ENCODE measurements at places on chromosomes 1 and 21.

DNA sequence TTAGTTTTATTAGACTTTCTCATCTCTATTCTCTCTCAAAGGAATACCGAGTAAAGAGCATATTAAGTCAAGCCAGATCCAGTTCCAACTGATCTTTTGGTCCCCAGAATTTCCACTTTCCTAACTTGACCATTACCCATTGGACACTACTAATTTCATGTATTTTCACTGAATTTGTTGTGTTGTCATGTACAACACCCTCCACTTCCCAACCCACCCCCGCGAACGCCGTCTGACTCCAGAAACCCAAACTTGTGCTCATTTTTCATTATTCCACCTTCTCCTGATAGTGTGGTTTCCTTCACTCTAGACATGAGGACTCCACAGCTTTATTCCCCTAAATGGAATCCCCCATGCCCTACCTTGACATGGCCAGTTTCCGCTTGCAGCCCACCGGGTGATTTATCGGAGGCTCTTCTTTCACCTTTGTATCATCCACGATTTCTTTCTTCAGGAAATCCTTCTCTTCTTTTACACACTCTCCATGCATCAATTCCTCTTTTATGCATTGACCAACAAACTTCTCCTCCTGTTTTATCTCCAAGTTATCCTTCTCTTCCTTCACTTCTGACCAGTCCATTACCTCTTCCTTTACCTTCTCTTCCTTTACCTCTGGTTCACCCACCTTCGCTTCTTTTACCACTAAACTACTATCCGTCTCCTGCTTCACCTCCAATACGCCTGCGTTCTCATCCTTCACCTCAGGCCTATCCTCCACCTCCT is 805 bp downstream of the ZNHIT6 start:
- DNase-seq, result no peak

DNA sequence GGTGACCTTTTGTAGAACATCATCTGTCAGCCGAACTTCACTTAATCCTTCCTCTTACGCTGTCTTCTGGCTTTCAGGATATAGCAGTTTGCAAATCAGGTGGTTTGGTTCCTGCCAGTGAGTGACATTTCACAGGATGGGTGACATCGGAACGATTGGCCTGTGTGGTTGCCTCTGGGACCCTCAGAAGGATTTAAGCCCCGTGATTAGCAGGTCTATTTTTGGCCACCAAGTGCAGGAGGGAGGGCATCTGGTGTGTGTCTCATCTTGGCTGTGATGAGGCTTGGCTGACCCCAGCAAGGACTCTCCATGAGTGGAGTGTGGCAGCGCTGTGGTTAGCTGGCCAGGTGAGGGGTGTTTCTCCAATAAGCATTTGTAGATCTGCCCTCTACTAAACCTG is 407.6 kb upstream of the VAMP3 start:
- no peak for DNase-seq

DNA sequence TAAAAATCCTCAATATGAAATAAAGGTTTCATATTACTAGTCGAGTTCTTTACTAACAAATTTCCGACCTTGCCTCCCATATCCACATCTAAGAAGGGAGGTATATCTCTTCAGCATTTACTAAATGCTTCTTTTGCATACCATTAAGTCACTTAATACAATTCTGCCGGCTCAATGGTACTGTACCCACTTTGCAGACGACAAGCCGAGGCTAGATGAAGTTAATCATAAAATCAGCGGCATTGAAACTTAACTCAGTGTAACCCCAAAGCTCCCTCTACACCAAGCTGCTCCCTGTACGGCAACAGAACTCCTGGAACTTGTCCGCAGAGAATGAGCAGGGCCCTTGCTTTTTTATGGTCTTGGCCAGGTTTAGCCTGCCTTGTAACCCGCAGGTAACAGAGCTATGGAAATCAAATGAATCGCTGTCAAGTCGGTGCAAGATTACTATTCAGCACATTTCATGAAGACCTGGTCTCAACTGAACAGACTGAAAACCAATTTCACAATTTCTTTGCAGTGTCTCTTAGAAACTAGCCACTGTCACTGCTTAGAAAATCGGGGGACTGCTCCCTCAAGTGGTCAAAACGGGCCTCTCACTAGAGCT is 738 bp downstream of the INTS7 start:
- no peak for DNase-seq

DNA sequence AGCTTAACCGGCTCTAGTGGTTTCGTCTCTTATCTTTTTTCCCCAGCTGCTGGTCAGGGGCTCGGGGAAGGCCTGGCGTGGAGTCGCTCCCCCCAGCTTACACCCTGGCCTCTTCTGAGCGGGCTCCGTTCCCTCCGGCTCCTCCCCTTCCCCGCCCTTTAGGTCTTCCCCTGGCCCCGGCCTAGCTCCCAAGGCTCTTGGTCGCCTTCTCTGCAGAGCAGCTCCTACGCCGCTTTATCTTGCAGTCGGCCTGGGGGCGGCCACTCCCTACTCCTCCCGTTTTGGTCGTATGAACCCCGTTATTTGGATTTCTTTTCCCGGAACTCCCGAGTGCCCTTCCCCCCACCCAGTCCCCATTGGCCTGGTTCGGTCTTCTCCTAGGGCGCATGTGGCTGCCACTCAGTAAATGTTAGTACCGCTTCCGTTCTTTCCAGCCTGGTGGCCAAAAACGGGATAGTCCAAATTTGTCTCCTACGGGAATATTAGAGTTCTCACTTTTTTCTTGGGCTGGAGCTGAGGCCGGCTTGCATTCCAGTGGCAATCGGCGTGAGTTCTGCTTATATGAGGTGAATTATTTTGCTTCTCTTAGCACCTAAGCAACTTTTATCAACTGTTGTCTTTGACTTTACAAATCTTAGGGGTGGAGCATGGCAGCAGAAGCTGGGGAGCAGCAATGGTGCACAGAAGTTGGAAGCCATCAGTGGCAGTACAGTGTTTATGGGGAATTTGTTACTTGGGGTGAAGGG is 467 bp downstream of the THRAP3 start:
- peak; percentile 75 for DNase-seq

GRCh38 chr1:227943381-227944089 is 4.2 kb downstream of the WNT9A start:
- DNase-seq, result no peak

DNA sequence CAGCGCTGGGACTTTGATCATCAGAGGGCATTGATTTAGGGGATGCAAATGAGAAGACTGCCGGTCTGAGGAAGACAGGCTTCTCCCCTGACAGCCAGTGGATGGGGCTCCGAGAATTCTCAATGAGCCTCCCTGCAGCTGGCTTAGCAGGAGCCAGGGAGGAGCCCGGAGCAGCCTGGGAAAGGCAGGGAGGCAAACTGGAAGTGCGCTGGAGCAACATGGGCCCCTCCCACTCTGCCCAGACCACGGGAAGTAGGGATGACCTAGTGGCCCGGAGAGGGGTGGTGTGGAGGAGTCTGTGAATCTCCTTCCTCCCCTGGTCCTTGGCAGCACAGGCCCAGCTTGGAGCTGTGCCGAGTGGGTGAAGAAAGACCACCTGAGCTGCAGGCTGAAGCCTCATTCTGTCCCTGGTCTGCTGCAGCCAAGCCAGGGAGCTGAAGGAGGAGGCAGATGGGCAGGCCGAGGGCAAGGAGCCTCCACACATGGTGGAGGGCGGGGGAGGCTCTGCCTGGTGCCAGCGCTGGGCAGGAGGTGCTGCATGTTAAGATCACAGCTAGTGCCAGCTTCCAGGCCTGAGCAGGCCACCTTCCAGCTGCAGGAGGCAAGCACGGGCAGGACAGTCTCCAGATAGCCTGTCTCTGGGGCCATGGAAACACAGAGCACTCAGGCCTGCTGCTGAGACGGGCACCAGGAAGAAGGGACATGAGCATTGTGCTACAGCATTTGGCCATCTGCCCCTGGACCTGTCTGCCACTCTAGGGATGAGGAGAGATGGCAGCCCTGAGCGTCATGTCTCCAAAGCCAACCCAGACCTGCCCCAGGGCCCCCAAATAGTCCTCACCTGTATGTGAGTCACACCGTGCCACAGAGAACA is 12.2 kb upstream of the CLSTN1 start:
- peak; percentile 61 for DNase-seq

GRCh38 chr1:183909672-183910071 is 104.8 kb downstream of the RGL1 start:
- DNase-seq, result no peak

GRCh38 chr1:213138892-213139291 is 87.9 kb downstream of the RPS6KC1 start:
- DNase-seq, result no peak

GRCh38 chr1:117512728-117513321 is 93.0 kb upstream of the TENT5C start:
- DNase-seq, result no peak

DNA sequence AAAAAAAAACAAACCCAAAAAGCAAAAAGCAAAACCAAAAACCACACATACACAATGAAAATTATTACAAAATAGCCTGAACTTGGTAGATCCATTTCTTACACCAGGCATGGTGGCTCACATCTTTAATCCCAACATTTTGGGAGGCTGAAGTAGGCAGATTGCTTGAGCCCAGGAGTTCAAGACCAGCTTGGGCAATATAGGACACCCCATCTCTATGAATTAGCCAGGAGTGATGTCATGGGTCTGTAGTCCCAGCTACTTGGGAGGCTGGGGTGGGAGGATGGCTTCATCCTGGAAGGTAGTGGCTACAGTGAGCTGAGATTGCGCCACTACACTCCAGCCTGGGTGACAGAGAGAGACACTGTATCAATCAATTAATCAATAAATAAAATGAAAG is 42.1 kb upstream of the SCAF4 start:
- DNase-seq, result no peak

GRCh38 chr1:208025031-208025430 is 114.1 kb upstream of the CD34 start:
- DNase-seq, result no peak

- no peak for DNase-seq
Observed at GRCh38 chr1:196102826-196103225, 505.4 kb downstream of the KCNT2 start.

DNA sequence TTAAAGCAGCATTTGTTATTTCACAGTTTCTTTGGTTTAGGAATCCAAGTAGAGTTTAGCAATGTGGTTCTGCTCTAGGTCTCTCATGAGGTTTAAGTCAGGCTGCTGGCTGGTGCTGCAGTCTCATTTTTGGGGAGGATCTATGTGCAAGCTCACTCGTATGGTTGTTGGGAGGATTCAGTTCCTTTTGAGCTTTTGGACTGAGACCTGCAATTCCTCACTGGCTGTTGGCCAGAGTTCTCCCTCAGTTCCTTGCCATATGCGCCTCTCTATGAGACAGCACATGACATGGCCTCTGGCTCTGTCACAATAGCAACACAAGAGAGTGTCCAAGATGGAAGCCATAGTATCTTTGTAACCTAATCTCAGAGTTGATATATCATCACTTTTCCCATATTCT is 91.0 kb downstream of the OLFML2B start:
- no peak for DNase-seq

GRCh38 chr1:111270771-111271463 is 19.7 kb upstream of the CHIA start:
- DNase-seq, result no peak

GRCh38 chr1:45246760-45247159 is 40.4 kb upstream of the ZSWIM5 start:
- DNase-seq, result peak; percentile 27

DNA sequence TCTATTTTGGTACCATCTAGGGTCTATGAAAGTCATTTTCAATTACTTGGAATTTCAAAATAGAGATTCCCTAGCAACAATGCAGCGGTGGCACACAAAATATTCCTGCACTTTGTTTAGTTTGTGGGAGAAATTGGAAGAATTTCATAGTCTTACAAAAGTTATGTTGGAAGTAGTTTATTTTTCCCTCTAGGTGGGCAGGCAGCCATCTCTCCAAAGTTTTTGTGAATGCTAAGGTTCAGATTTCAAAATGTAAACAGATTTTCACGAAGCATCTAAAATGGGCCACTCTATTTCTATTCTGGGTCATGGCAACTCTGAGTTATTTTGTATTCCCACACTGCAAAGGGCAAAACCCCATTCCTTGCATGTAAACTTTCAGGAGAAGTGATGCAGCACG is 8.0 kb downstream of the SMCP start:
- no peak for DNase-seq

DNA sequence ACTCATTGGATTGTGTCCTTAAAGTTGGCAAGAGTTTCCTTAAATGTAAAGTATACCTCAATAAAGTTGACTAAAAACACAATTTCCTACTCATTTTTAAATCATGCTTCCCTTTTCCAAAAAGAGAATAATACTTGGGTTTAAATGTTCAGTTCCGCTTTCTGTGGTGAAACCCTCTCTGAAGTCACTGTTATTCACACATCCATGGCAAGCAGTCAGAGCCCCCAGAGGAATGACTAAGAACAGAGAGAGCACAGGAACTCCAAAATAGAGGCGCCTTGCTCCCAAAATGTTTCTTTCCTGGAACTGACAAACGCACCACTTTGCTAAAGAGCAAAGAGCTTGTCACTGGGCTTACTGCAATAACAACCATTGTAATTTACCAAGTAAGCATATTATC is 142.5 kb downstream of the TIAM1 start:
- DNase-seq, result no peak

DNA sequence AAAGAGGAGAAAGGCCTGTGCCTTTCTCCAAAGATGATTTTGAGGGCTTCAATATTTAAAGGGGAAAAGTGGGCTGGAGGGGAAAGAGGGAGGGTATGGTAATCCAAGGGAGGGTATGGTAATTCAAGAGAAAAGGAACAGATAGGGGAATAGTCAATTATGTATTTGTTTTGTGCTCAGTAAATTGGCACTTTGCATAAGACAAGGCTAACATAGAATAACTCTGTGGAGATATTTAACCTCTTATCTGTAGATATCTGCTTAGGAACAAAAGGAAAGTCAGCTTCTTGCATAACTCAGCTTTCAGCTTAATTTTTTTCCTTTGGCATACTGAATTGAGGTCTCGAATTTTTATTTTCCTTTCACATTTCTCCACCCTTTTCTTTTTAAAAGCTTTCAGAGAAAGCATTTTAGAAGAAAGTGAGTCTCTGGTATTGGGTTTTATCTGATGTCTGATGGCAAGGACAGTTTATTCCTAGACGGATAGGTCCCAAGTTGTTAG is 119.9 kb upstream of the F3 start:
- DNase-seq, result no peak

GRCh38 chr1:167808104-167808503 is 86.3 kb downstream of the MPZL1 start:
- DNase-seq, result no peak

- peak; percentile 42 for DNase-seq
Observed at GRCh38 chr1:179017383-179018326, 8.0 kb upstream of the FAM20B start.

Data from NCI-H226 (cell line).